NCI-H526 (cell line): ENCODE measurements at places on chromosomes 13 and 19.

GRCh38 chr13:24644036-24644435 lies 36.2 kb upstream of the ATP12A start:
- no peak for DNase-seq

DNA sequence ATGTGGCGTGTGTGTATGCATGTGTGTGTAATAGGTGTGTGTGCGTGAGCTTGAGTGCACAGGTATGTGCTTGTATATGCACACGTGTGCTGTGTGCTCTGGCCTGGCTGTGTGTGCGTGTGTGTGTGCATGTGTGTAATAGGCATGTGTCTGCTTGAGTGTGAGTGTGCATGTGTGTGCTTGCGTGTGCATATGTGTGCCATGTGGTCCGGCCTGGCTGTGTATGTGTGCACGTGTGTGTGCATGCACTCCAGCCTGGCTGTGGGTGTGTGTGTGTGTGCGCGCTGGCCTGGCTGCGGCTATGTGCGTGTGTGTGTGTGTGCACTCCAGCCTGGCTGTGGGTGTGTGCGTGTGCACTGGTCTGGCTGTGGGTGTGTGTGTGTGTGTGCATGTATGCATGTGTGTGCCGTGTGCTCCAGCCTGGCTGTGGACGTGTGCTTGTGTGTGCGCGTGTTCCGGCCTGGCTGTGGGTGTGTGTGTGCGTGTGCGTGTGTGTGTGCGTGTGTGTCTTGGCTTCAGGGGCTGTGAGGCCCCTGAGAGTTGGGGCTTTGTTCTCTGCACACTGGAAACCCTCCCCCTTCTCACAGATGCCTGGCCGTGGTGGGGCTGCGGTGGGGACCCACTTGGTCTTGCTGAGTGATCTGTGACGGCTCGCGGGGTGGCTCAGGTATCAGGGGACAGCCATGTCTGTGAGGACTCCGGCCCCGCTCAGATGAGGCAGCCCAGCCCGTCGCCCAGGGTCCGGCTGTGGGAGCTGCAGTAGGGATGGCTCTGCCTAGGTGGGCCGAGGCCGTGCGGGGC lies 8.2 kb downstream of the SPPL2B start:
- no peak for DNase-seq

- no peak for DNase-seq
Measured at GRCh38 chr13:98512774-98513665, 63.9 kb downstream of the STK24 start.

DNA sequence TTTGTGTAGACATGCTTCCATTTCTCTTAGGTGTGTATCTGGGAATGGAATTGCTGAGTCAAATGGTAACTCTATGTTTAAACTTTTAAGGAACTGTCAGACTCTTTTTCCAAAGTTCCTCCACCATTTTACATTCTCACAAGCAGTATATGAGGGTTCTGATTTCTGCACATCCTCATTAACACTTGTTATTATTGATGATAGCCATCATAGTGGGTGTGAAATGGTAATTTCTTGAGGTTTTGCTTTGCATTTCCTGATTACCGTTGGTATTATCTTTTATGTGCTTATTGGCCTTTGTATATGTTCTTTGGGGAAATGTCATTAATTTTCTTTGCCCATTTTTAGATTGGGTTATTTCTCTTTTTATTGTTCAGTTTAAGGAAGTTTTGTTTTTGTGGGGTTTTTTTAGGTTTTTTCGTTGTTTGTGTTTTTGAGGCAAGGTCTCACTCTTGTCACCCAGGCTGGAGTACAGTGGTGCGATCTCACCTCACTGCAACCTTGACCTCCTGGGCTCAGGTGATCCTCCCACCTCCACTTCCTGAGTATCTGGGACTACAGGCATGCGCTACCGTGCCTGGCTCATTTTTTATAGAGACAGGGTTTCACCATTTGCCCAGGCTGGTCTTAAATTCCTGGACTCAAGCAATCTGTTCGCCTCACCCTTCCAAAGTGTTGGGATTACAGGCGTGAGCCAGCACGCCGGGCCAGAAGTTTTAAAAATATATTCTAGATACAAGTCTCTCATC lies 34.3 kb downstream of the NAA16 start:
- DNase-seq, result no peak

- DNase-seq, result no peak
Measured at GRCh38 chr13:50248516-50249143, 233.4 kb downstream of the KCNRG start.

- no peak for DNase-seq
Measured at GRCh38 chr13:99311137-99311536, 3.9 kb upstream of the GPR183 start.

DNA sequence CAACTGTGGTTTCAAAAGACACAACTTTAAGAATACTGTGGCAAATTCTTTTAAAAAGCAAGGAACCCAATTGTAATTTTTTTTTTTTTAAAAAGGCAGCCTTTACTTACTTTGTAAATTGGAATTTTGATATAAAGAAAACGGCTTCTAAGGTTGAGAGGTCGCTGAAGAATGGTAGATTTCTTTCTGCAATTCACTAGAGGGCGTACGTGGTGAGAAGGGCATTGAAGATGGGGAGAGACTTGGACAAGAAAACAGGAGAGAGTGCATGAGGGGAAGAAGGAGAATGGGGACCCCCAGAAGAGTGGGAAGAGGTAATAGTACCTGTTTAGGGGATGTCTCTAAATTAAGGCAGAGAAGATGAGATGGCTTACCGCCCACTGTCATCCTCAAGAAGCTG lies 33.5 kb upstream of the PABPC3 start:
- no peak for DNase-seq

- DNase-seq, result no peak
Measured at GRCh38 chr19:46288896-46289588, 7.8 kb upstream of the HIF3A start.

GRCh38 chr19:30406220-30407067 lies 34.3 kb downstream of the ZNF536 start:
- DNase-seq, result no peak

DNA sequence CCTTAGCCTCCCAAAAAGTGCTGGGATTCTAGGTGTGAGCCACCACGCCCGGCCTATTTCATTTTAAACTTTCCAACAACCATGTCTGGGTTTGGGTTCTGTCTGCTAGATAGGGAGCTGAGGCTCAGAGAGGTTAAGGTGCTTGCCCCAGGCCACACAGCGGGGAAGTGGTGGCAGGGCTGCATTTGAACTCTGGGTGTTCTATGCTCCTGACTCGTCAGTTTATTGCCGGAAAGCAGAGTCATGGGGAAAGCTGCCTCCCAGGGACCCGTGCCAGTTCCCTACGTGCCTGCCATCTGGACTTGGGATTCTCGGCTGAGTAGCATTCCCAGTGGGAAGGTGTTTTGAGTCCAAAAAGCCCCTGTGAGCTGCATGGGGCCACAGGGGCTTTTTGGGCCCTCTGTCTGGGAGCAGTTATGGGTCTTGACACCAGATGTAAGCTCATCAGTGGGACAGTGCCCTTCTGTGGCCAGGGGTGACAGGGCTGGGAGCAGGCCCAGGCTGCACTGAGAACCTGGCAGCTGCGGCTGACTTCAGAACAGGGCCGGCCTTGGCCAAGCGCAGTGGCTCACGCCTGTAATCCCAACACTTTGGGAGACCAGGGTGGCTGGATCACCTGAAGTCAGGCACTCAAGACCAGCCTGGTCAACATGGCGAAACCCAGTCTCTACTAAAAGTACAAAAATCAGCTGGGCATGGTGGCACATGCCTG lies 10.9 kb downstream of the RFX1 start:
- no peak for DNase-seq

DNA sequence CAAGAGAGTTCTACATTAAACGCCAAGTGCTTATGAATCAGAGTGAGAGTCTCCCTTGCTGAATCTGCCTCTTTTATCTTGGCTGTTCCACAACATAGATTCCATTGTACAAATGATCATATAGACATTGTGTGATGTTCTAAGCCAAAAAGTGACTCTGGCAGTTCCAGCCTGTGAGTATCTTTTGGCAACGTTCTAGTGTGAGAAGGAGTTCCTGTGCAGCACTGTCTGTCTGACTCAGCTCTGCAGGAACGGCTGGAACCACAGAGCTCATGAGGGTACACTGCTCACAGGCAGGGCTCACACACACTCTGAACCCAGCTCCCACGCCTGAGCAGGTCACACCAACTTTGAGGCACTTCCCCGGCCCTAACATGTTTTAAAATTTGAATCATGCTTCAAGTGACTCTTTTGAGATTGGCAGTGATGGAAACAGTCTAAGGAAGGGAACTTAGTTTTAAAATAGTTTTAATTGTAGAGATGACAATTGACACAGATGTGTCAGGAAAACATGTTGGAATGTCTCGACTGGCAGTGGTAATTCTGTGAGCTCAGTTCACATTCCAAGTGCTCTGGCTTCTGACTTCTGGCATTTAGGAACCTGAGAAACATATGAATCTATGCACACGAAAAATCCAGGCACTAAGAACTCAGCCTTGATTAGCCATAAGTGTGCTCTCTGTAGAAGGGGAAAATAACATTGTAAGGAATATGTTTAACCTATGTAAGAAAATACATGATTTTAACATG lies 272.0 kb downstream of the UQCRFS1 start:
- DNase-seq, result no peak

GRCh38 chr13:71922194-71922593 lies 55.2 kb upstream of the DACH1 start:
- no peak for DNase-seq

GRCh38 chr19:45848922-45849321 lies 14.0 kb downstream of the SYMPK start:
- DNase-seq, result no peak

DNA sequence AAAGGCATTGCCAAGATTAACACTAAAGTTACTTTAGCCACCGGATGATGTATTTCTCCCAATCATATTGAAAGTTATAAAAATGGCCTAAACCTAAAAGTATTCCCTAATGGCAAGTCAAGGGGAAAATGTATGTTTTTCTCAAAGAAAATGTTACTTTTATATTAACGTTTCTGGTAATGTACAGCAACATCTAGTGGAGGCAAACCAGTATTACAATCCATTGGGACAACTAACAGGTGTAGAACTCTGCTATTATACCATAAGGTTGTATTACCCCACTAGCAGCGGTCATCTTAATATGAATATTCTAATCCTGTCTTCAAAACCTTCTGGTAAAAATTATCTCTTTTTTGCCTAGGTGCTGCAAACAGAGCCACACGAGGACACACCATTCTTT lies 69.2 kb downstream of the ZNF100 start:
- DNase-seq, result peak; percentile 1

- DNase-seq, result peak; percentile 46
Measured at GRCh38 chr19:52140032-52140710, 433 bp upstream of the ZNF616 start.

DNA sequence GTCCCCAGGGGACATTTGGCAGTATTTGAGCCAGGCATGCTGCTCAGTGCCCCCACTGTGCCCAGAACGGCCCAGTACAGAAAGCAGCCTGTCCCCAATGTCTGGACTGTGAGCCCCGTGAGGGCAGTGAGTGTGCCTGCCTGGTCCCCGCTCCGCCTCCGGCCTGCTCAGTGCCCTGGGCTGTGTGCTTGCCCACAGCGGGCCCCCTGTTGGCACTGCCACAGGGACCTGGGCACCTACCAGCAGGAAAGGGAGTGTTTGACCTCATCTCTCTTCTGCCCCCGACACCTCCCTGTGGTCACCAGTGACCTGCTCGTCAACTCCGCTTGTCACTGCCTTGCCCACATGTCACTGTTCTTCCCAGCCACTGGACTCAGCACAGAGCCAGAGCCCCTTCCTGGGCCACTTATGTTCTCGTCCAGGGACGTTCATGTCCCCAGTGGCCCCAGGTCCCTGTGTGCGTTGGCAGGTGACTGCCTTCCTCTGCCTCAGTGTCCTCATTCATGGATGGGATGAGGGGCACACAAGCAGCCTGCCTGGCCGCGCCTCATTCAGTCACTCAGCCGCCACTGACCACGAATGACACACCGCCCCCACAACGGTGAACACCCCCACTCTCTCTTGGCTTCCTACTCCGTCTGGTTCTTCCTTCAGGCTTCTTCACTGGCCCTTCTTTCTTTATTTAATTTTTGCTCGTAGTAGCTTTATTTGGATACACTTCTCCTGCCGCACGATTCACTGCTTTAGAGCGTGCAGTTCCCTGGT lies 2.8 kb downstream of the FZR1 start:
- DNase-seq, result no peak

GRCh38 chr13:45339867-45340266 lies 1.1 kb downstream of the TPT1 start:
- DNase-seq, result no peak

GRCh38 chr13:113739527-113740285 lies 19.3 kb upstream of the TMEM255B start:
- DNase-seq, result no peak

DNA sequence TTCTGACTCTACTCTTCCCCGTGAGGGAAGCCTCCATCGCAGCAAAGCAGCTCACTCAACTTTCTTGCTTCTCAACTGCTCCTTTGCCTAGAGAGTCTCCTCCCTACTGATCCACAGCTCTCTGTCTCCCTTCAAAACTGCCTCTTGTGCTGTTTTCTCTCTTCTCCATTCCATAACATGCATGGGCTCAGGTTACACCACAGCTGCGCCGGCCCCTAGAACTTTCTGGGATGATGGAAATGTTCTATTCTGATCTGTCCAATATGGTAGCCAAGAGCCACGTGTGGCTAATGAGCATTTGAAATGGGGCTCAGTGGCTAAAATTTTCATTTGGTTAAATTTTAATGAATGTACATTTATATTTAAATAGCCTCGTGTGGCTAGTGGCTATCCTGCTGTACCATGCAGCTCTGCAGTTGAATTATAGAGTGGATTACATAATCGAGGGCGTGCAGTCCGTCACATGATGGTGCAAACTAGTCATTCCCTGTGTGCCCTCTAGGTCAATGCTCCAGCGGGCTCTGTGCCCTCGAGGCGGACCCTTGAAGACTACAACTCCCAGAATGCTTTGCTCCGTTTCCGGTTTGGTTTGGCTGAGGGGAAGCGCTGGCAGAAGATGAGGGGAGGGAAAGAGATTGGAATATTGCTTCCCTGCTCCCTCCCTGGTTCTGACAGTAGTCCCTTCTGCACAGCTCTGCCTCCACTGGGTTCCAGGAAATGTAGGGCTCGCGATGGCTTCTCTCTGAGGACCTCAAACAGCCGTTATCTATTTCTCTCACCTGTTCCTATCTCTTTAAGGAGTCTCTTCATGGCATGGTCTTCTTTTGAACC lies 109.8 kb downstream of the CACNA1A start:
- DNase-seq, result no peak

- DNase-seq, result no peak
Measured at GRCh38 chr13:84038001-84038400, 155.7 kb upstream of the SLITRK1 start.

DNA sequence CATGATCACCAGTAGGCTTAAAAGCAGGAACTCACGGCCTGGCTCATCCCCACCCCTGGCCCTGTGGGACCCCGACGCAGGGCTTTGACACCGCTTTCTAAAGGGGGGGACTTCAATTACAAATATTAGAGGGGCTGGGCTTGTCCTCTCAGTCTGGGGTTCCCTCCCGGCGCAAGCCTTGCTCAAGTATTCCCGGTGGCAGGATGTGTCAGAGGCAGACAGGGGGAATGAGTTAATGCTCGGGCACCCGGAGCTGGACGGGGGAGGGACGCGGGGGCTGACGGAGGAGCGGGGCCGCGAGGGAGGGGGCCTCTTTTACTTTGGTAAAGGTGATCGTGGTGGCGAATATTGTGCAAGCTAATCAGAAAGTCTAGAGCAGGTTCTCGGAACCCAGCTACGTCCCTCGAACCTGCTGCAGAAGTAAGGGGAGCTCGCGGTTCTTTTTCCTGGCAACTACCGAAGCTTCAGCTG lies 1.1 kb downstream of the FGF14 start:
- DNase-seq, result no peak

- DNase-seq, result no peak
Measured at GRCh38 chr19:50465986-50466705, 10.2 kb upstream of the EMC10 start.
